ENCODE measurements at places on chromosomes 4 and X.

GRCh38 chrX:154482786-154483185, 3.6 kb downstream of the UBL4A start:
- no peak for DNase-seq

DNA sequence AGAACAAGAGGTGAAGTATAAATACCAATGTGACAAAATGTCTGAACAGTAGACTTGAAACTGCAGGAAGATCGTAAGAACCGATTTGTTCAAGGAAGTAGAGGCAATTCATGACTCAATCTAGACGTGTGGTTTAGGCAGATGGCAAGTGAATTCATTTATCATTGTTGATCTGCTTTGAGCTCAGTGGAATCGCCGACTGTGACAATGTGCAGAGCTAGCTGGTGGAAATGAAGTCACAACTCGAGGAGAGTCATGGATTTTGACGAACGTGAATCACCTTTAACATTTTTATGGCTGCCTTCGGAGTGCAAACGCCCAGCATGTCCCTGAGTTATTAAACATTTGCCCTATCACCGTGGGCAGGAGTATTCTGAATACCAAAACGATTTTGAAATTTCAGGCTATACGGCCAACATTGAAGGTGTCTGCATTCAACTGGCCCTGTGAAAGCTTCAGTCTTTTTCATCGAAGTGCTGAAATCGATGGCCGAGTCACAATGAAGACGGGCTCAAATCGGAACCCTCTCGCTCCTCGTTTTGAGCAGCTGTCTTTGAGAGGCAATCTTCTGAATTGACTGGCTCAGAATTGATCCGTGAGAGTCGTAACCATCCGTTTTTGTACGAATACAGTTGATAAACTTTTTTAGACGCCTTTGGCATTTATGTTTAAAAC, 689 bp upstream of the OGT start:
- DNase-seq: peak; percentile 33

GRCh38 chrX:38870361-38870895, 69.2 kb downstream of the MID1IP1 start:
- DNase-seq: no peak

DNA sequence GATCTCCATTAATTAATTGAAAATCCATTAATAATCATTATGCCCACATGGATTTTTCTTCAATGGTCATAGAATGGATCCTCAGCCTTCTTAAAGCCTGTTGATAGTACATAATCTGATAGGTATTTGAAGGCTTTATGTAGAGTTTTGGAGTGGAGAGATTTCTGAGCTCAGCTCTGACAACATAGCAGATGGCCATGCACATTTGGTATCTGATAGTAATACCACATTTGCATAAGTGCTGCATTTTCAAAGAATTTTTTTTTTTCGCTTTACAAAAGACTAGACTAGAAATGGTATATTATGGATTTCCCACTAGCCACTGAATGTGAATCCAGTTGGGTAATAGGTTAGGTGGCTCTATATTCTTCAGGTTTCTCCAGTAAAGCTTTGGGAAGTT, 440.6 kb downstream of the FGF13 start:
- DNase-seq: no peak

GRCh38 chrX:19585332-19586082, 70.2 kb upstream of the MAP3K15 start:
- no peak for DNase-seq

DNA sequence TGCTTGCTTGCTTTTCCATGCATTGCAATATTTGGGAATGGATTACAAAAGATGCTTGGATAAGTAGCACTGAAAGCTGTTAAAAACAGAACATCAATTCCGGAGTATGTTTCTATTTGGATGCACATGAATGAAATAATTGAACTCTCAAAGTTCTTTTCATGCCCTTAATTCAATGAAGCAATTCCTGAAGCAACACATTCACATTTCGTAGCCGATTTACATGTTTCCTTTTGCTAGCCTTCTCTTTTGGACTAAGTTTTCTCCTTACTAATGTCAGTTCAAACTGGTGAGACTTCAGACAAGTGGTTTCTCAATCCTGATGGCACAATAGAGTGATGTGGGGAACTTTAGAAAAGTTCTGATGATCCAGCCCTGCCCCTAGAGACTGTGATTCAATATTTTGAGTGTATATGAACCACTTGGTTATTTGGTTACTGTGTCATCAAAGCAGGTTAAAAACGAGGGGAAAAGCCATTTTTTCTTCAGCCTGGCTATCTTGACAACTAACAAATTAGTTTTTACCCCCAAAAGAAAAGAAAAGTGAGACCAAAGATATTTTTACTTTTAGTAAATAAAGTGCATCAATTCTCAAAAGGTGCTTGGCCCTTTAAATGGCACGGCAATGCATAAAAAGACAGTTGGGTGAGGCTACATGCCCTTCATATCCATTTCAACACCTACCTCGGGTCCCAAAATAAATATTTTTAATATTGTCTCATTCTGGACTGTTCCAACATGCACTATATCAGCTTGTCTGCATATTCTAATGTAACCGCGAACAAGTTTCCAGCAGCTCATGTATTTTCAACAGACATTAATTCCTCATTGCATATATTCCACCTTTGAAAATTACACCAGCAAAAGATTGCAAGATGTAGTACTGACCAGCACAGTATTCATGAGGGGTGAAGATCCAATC, 90.1 kb upstream of the RPL34 start:
- no peak for DNase-seq

- DNase-seq: no peak
These were observed 89.8 kb downstream of the MRPL1 start for GRCh38 chr4:77952457-77952856.

GRCh38 chrX:47030339-47030738, 47.9 kb upstream of the RGN start:
- no peak for DNase-seq

GRCh38 chrX:13092455-13092941, 48.1 kb upstream of the FAM9C start:
- DNase-seq: peak; percentile 77

- DNase-seq: no peak
These were observed 114.8 kb upstream of the ATP6AP2 start for GRCh38 chrX:40465735-40466551.

- DNase-seq: no peak
These were observed 115.0 kb upstream of the NALF2 start for GRCh38 chrX:69389101-69389501.

- DNase-seq: no peak
These were observed 6.4 kb upstream of the RHOH start for GRCh38 chr4:40190465-40190864.

DNA sequence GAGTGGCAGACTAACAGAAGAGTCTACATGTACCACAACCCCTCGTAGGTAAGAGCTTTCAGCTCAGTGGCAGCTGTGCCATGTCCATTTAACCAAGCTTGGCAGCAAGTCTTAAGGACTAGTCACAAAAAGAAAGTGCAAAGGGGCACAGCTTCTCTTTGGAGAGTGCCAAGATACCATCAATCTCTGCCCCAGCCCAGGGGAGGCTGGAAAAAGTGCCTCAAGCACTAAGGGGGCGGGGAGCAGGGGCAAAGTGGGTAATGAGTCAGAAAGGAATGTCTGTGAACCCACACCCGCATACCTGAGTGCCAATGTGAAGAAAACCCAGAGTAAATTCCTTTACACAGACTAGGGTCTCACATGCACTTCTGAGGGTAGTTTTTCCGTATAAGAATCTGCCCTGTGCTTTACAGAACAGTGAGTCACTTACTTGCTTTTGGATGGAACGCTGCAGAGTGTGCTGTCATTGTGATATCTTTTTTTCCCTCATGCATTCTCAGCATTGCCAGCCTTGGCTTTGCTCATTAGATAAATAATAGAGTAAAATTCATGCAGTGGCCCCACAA, 219.8 kb downstream of the ZNF674 start:
- DNase-seq: no peak

- DNase-seq: no peak
These were observed 8.9 kb upstream of the HTRA3 start for GRCh38 chr4:8260656-8261111.

GRCh38 chrX:23385242-23385641, 50.6 kb downstream of the PTCHD1 start:
- DNase-seq: no peak

DNA sequence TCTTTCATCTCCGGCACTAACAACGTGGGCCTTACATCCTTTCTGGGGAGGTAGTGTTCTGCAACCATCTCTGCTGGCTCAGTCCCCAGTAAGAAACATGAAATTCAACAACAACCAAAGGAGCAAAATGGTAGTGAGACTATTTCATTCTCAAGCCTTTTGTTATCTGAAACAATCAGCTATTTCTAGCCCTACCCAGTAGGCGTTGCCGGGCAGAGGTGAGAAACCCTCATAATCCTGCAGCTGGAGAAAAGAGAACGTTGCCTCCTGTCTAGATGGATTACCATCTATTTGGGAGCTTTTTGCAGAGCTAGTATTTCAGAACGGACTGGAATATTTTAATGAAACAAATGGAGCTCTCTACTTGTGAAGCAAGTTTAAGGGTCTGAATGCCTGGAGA, 66.4 kb upstream of the GPR174 start:
- DNase-seq: no peak

- no peak for DNase-seq
These were observed 227.5 kb downstream of the MGST2 start for GRCh38 chr4:139892973-139893736.

DNA sequence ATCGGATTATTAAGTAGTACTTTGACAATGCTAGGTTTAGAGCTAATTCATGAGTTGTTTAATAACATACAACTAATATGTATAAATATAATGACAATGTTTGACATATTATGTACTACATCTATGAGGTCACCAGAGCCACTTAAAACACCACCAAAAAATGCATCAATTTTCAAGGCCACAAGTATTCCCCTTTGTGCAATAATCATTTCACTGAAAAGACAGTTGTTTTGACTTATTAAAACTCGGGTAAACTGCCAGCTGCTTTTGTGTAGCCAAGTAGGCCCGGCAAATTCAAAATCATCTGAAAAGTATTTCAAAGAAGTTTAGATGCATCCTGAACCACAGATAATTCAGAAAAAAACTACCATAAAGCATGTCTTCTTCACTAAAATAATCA, 48.7 kb downstream of the CLOCK start:
- DNase-seq: no peak

DNA sequence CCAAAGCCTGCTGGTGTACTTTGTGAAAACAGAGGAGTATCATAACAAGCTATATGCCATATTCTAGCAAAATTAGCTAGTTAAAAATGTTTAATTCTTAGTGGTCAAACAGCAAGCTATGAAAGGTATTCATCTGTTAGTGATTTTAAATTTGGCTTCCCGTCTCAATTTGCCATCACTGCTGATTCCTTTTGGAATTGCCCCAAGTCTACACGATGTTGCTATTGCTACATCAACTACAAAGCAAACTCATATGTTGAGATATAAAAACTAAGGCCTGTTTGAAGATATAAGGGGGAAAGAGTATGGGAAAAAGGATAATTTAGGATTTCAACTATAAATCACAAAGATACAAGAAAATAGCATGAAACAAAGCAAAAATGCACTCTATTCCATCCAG, 146.1 kb downstream of the COL25A1 start:
- no peak for DNase-seq

GRCh38 chrX:22748093-22748999, 251.4 kb upstream of the DDX53 start:
- DNase-seq: no peak

DNA sequence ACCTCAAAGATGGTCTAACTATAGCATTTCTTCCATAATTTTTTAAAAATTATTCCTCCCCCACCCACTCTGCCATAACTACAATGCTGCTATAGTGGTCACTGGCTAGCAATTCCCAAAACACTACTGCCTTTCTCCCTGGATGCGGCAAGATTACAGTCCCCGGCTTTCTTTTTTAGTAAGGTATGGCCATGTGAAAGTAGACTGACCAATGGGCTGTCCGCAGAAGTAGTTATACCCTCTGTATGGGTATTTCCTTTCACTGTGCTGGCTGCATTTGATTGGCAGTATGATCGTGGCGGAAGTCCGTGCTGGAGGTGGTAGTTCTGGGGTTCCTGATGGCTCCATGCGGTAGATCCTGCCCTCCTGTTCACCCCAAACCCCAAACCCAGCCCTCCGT, 166.0 kb downstream of the FBXO8 start:
- DNase-seq: no peak

DNA sequence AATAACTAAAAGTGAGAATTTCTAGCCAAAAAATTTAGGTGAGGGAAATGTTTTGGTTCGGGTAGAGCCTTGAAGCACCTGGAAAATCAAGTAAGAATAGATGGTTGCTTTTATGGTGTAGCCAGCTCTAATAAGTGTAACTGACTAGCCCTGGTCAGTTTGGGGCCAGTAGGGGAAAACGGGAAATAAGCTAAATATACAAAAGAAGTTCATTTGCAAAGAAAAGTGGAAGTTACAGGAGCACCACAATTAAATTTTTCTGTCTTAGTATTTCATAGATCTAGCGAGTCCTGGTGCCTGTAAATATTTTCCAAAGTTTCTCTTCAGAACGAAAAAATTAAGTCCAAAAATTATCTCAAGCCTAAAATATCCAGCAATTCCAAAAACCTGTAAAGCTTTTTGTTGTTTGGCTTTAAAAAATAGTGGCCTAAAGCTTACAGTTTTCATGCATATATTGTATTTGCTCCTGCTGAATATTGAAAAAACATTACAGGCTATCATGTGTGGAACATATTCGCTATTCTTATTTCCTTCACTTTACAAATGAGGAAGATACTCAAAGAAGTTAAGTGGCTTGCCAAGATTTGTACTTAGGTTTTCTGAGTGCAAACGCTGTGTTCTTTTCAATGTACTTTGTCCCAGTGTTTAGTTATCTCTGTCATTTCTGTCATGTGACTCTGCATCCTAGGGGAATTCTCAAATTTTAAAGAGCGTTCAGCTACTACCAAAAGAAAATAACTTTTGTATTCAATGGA, 7.3 kb upstream of the PTPN13 start:
- DNase-seq: no peak

DNA sequence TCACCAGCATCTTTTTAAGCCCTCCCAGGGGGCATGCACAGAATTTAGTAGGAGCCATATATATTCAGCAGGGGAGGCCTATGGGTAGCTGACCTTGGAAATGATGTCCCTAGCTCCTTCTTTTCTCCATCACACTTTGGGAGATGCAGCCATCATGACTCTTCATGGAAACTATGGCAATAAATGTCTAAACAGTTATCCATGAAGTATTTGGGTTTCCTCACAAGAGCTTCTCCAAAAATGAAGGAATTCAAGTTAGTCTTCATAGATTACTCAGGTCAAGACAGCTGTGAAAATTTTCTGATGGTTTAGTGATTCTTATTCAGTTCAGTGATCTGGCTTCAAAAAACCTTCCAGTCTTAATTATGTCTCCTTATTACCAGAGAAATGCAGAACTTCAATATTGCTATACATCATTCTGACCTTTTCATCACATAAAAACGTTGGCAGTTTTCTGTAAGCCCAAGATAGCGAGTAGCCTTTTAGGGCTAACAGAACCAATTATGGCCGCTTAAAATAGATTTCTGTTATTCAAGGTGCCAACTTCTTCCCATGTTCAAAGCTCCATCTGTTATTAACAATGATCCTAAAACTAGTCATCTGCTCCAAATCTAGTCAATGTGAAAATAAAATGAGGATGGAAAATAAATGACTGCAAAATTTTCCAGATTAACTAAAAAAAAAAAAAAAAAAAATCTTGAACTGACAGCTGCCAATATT, 52.5 kb downstream of the TMEM156 start:
- no peak for DNase-seq

Measured in activated naive CD8-positive, alpha-beta T cell treated with anti-CD3 and anti-CD28 coated beads, Interleukin-2, amount 10 ng/mL, durations not matched to agents 7 days and 5 days (primary cell).